ENCODE measurements at places on chromosomes 4 and X.

GRCh38 chrX:120125444-120125843 lies 9.7 kb upstream of the RHOXF1 start:
- no peak for DNase-seq

GRCh38 chr4:123785538-123785937 lies 388.9 kb downstream of the SPRY1 start:
- DNase-seq, result no peak

GRCh38 chr4:186669159-186669731 lies 54.4 kb downstream of the FAT1 start:
- no peak for DNase-seq

DNA sequence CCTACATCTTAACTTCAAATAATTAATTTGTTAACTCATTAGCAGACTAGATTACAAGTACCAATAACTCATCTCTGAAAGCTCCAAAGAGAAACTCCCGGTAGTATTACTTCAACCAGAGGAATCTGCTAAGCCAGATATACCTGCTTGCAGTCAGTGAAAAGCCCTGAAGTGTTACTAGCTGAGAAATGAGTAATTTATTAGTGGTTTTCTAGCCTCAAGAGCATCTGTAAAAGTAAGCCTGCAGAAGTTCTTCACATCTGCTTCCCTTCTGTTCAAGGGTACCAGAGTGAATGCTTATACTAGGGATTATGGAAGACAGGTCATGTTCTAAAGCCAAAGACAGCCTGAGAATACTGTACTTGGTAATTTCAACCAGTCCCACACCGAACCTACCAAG lies 34.7 kb downstream of the IRS4 start:
- no peak for DNase-seq

- no peak for DNase-seq
Observed at GRCh38 chrX:1397441-1398270, 5.7 kb upstream of the SLC25A6 start.

GRCh38 chrX:150762258-150763165 lies 69.3 kb downstream of the MTMR1 start:
- DNase-seq, result no peak

GRCh38 chr4:141140391-141141200 lies 7.3 kb upstream of the RNF150 start:
- DNase-seq, result no peak

GRCh38 chr4:1940566-1940965 lies 68.2 kb downstream of the NELFA start:
- no peak for DNase-seq

DNA sequence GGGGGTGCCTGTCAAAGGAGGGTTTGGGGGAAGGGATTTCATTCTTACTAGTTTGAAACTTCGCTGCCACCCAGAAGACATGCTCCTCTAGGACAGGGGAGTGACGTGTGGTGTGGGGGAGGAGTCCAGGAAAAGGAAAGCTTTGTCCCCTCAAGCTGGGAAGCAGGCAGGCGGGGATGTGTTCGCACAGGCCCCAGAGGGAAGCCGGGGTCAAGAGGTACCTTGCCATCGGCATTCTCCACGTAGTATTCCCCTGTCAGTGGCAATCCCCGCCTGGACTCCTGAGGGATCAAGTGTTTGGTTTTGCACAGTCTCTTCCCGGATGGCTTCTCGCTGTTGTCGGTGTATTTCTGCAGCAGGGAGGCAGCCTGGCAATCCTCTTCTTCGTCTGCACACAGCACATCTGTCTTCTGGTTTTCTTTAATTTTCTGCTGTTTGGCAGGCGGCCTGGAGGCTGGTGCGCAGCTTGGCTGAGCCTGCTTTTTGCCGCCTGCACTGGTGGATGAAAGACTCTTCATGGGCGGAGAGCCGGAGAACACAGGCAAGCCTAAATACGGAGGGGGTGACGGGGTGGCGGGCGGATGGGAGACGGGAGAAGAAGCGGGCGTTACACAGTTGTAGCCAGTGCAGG lies 35.1 kb downstream of the BCOR start:
- no peak for DNase-seq

DNA sequence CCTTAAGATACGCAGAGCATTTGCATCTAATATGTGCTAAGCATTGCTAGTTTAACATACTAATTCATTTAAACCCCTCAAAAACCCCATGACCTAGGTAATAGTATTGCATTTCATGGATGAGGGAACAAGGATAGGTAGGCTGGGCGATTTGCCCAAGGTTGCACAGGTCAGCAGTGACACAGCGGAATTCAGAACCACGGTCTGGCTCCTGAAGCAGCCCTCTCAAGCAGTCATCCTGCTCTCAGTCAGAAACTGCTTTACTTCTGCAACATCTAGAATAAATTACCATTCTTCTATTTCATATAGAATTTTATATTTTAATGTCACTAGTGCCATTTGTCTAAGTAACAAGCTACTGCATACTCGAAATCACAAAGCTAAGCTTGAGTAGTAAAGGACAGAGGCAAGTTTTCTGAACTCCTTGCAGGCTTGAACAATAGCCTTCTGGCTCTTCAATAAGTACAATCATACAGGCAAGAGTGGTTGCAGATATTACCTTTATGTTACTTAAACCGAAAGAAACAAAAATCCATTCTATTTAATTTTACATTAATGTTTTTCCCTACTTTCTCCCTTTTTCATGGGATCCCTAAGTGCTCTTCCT lies 555 bp upstream of the SPP1 start:
- DNase-seq, result no peak

DNA sequence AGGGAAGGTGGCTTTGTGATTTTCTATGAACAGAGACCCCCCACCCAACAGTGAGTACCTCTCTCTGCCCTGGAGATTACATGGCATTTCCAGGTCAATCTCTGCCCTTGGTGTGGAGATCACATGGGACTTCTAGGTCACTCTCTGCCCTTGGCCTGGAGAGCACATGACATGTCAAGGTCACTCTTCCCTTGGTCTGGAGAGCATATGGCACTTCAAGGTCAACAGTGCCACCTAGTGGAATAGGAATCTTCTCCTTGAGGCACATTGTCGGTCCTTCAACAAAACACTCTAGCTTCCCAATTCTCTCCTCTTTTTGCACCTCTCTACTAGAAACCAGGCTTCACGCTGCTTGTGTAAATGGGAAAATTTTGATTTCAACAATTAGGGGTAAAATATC lies 66.2 kb upstream of the TACR3 start:
- peak; percentile 26 for DNase-seq

DNA sequence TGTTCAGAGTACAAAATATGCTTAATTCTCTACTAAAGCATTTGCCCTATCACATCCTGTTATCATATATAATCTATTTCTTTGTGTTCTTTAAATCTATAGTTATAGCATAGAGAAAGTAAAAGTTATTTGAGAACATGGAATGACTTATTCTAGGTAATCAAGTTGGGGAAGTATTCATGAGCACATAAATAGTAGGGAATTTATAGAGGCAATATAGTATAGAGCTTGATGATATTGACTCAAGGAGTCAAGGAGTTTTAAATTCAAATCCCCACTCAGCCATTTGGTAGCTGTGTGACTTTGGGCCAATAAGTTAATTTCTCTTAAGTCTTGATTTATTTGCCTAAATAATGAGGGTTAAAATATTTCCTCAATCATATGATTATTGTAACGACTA lies 37.5 kb downstream of the PPP1R2C start:
- DNase-seq, result no peak

- DNase-seq, result no peak
Observed at GRCh38 chr4:81350040-81350439, 121.7 kb downstream of the RASGEF1B start.

GRCh38 chrX:19563327-19563726 lies 48.0 kb upstream of the MAP3K15 start:
- DNase-seq, result no peak

GRCh38 chr4:145775406-145775805 lies 95.5 kb downstream of the C4orf51 start:
- DNase-seq, result no peak

DNA sequence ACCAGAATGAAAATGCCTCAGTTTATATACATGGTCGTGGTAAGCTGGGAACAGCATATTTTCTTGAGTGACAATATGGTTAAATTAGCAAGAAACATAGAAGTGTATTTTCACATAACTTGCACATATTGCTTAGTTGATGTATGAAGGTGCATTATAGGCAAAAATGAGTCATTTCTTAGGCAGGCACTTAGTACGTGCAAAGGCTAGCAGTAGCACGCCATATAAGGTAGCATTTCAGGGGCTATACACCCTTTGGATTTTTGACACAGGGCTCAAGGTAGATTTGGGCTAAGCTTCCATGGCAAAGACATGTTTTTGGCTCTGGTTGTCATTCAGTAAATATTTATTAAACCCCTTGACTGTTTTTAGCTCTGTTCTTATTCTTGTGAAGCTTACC lies 33.1 kb downstream of the PCDH7 start:
- no peak for DNase-seq

GRCh38 chr4:97762115-97762512 lies 381.2 kb downstream of the STPG2 start:
- DNase-seq, result no peak

DNA sequence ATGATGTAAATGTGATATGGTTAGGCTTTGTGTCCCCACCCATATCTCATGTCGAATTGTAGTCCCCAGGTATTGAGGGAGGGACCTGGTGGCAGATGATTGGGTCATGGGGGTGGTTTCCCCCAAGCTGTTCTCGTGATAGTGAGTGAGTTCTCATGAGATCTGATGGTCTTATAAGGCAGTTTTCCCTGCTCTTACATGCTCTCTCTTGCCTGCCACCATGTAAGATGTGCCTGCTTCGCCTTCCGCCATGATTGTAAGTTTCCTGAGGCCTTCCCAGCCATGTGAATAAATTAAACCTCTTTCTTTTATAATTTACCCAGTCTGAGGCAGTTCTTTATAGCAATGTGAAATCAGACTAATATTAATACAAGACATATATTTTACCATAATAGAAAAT lies 23.9 kb downstream of the BLOC1S4 start:
- no peak for DNase-seq

DNA sequence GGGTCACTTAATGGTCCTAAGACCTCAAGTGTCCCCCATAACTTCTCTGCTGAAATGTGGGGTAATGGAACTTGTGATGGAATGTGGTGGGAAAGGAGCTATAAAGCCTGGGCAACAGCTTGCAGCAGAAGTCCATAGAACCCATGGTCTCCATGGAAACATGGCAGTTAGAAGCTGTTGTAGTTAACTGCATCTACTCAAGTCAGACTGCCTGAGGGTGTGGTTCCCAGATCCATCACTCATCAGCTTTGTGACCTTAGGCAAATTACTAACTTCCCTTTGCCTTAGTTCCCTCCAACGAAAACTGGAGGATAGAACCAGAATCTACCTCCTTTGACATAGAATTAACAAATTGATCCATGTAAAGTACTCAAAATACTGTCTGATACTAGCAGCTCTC lies 113.0 kb downstream of the SPATA18 start:
- no peak for DNase-seq

GRCh38 chr4:110359076-110359475 lies 116.9 kb upstream of the ENPEP start:
- DNase-seq, result no peak

DNA sequence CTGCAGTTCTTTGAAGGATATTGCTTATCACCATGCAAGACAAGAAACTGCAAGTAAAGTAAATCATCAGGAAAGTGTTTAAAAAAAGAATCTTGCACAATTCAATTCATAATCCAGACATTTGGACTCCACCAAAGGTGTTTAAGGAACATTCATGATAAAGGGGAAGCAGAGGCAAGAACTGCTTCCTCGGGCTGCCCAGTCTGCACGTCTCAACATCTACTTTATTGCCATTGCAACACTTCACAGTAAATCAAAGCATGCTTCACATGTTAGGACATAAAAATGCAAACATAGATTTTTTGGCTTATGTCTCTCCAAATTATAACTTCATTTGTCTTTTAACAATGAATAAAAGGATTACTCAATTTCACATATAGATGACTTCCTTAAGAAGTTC lies 42.5 kb downstream of the MID1 start:
- no peak for DNase-seq

GRCh38 chrX:302975-303374 lies 15.6 kb downstream of the GTPBP6 start:
- no peak for DNase-seq

DNA sequence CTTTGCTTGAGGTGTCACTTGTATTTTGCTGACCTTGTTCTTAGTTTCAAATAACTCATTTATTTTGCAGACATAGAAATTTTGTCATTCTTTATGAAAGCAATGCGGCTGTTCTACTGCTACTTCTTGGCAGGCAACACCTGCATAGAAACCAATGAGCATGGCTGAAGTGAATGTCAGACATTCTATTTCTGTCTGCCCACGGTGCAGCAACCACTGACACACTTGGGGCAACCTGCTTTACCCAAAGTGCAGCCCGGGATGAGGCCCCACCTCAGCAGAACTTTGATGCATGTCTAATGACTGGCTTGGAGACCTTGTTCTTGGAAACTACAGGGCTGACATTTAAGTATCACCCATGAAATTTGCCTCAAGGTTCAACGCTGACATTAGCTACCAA lies 93.6 kb downstream of the RBM47 start:
- peak; percentile 25 for DNase-seq

DNA sequence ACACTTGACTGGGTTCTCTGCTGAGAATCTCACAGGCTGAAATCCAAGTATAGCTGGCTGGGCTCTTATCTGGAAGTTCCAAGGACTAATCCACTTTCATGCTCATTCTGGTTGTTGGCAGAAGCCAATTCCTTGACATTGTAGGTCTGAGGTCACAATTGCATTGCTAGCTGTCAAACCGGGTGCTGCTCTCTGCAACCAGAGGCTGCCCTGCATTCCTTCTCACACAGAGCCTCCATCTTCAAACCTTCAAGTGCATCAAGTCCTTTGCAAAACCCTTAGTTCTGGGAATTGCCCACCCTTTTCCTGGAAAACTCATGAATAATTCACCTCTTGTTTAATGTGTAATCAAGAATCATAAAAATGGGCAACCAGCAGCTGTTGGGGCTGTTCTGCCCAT lies 404.2 kb downstream of the KCNIP4 start:
- DNase-seq, result no peak
